Activated CD4-positive, alpha-beta T cell treated with anti-CD3 and anti-CD28 coated beads for 36 hours (primary cell): ENCODE measurements at places on chromosomes 3 and 15. TPM values are rescaled to one million over a fixed set of nuclear protein-coding genes. Genes with fewer than 3 reads are reported as not detected.

DNA sequence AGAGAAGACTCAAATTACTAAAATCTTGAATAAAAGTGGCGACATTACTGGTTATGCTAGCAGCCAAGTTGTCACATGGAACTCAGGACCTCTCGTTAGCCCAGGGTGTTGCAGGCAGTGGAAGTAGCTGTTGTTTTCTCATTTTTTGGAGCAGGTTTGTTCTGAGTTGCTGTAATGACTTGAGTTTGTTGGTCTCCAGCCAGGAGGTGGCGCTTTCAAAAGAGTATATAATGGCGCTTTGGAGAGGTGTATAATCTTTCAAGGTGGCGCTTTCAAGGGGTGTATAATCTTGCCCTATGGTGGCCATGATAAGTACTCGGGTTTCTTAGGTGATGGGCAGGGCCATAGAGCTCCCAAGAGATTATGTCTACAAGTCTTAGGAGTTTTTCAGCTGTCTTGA is 632.7 kb downstream of the NTRK3 start:
- peak; percentile 20 for DNase-seq

DNA sequence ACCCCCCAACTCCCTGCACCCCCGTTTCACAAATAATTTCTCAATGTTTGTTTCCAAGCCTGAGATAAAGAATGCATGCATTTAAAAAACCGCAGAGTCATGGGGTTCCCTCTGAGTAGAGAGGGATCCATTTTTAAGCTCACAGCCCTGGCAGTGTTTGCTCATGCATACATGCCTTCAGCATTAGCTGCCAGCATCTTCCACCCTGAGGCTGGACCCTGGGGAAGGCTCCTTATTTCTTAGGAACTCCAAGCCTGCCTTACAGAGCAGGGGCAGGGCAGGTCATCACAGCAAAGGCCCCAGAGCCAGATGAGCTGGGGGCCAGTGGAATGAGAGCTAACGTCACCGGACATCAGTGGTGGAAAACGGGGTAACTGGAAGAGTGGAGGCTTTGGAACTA is 31.3 kb downstream of the TLE3 start:
- no peak for DNase-seq

- DNase-seq = no peak
Observed at GRCh38 chr3:9107738-9108137, 141.7 kb downstream of the SRGAP3 start.

DNA sequence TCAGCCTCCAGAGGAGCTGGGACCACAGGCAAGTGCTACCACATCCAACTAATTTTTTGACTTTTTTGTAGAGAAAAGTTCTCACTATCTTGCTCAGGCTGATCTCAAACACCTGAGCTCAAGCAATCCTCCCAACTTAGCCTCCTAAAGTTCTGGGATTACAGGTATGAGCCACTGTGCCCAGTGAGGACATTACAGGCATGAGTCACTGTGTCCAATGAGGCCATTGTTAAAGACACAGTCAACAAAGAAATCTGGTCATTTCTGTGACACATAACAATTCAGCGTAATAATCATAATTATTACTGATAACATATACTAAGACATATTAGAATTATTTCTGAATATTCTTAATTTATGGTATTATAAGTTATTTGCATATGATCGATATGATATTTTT is 463.4 kb upstream of the NDN start:
- DNase-seq = no peak

GOLGA6L10 gene
- 1.6 TPM for total RNA-seq

GRCh38 chr3:60884005-60884404 is 367.2 kb downstream of the FHIT start:
- DNase-seq = no peak

DNA sequence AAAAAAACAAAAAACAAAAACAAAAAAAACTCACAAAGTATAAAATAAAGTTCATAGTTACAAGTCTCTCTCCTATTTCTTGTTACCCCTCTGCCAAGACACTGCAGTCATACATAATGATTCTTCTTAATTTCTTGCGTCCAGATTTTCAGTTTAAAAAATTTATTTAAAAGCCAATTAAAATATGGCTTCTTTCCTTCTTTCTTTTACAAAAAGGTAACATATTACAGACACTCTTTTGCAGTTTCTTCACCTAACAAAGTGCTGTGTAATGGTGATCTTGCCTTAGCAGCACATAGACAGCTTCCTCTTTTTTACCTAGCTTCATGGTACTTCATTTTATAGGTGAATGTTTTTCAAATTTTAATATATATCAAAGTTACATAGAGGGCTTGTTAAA is 136.1 kb upstream of the SGO1 start:
- no peak for DNase-seq

DNA sequence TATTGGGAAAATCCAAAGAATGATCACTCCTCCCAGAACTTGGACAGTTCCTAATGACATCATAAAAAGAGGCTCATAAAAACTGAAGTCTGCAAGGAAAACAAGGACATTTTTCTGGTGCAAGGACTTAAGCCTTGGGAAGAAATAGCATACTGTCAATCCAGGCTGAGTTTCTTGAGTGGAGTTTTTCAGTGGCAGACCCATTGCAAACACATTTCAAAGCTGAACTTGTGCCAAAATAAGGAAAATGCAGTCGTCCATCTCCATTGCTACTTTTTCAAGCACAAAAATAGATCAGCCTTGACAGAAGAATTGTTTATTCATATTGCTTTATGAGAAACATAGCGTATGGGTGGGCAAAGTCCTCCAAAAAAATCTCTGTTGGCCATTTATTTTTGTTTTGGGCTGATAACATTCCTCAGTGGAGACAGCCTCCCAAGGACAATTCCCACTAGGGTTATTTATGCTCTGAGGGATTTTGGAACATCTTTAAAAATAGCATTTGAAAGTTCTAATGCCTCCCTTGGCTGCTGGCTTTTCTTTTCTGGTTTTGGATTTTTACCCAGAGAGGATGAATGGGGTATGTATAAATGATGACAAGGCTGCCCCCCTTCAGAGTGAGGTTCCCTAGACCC is 220.0 kb downstream of the CADPS start:
- DNase-seq = no peak

DNA sequence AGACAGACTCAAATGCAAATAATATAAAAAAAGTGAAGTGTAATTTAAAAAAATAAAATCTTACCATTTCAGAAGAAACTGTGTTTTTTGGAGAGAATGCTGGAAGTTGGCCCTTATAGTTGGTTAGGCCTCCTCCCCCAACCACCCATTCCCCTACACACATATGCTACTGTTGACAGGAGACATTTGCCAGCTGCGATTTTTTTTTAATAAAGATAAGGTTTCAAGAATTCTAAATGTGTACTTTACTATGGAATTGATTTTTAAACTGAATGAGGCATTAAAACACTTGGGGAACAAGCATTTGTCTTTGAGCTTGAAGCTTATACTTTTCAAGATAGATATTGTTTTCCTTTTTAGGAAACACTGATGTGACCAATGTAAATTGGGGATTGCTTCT is 4.4 kb upstream of the SSR3 start:
- no peak for DNase-seq

- no peak for DNase-seq
Observed at GRCh38 chr3:15531346-15531745, 9.8 kb upstream of the COLQ start.

GRCh38 chr15:62521396-62521795 is 356.3 kb upstream of the C2CD4B start:
- no peak for DNase-seq

AHSG gene
- not detected for total RNA-seq

- peak; percentile 62 for DNase-seq
Observed at GRCh38 chr15:55588070-55588814, at the start of gene PYGO1. Gene PYGO1 (minus strand): TSS chr15:55588345. CDS start chr15:55587883, 462 bp downstream.

GRCh38 chr15:101550124-101550523 is 60.6 kb upstream of the PCSK6 start:
- DNase-seq = no peak

DNA sequence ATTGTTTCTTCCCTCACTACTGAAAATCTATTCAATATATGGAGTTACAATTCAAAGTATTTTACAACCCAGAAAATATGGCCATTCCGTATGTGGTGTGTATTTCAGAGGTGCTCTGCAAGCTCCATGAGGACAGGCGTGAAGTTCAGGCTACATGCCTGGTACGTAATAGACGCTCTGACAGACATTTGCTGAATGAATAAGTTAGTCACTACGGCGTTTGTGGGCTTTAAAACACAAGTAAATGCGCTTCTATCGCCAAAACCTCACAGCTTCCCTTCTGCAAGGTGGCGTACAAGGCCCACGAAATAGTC is 701 bp upstream of the TIPARP start:
- DNase-seq = no peak

DNA sequence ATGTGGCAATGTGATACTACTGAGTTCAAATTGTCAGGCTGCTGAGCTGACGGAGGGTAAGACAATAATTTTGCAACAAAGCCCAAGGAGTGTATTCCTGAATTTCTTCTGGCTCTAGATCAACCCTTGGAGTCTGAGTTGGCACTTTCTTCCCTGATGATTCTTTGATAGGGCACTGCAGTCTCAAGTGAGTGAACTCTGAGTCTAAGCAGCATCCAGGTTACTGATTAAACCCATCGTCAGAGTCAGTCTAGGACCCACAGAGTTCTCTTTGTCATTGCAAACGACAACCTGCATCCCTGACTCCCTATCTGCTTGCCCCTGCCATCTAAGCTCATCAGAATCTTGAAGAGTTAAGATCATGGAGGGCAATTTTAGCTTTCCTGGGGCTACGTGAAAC is 58.6 kb downstream of the MME start:
- no peak for DNase-seq

DNA sequence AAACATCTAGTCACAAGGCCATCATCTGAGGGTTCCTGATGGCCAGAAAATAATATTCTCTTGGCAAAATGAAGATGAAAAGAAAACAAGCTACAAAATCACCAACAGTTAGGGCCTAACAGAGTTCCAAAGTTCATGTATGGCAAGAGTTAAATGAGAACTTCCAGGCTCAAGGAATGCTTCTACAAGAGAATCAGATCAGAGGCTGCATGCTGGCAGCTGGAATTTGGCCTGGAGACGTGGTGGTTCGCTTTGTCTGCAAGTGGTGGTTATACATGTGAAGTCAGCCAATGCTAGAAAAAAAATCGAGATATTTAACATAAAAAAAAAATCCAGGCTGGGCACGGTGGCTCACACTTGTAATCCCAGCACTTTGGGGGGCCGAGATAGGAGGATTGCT is 5.6 kb downstream of the SIAH2 start:
- no peak for DNase-seq

ARL14 gene
- total RNA-seq = not detected

BCL2A1 gene
- total RNA-seq = 103 TPM

- no peak for DNase-seq
Observed at GRCh38 chr15:41671656-41672648, 11.7 kb downstream of the MGA start.

DNA sequence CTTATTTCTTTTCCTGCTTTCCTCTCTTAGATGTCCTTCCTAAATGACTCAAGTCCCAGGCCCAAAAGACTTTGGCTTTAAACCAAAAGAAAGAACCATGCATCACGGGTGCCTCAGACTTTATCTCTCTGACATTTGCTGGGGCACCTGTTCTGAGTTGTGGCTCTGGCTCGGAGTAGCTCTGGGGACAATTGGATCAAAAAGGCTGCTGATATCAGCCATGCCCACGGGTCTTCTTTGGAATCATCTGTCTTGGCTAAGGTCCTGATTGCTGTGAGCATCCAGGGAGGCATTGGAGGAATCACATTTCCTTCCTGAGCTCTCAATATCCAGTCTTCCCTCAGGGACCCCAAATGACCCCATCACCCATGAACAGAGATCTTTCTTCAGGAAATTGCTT is 59.9 kb downstream of the CLSTN2 start:
- no peak for DNase-seq

DAZL gene
- not detected for total RNA-seq

- DNase-seq = no peak
Observed at GRCh38 chr3:101458387-101458786, 54.6 kb downstream of the SENP7 start.

GRCh38 chr3:126927846-126928245 is 55.1 kb upstream of the PLXNA1 start:
- DNase-seq = no peak

- DNase-seq = peak; percentile 40
Observed at GRCh38 chr15:83365370-83365938, 81.0 kb upstream of the BNC1 start.

GRCh38 chr3:149900322-149900721 is 70.4 kb downstream of the PFN2 start:
- no peak for DNase-seq

SERPINI2 gene
- not detected for total RNA-seq

GRCh38 chr3:120645083-120645845 is 36.8 kb downstream of the HGD start:
- DNase-seq = no peak

DNA sequence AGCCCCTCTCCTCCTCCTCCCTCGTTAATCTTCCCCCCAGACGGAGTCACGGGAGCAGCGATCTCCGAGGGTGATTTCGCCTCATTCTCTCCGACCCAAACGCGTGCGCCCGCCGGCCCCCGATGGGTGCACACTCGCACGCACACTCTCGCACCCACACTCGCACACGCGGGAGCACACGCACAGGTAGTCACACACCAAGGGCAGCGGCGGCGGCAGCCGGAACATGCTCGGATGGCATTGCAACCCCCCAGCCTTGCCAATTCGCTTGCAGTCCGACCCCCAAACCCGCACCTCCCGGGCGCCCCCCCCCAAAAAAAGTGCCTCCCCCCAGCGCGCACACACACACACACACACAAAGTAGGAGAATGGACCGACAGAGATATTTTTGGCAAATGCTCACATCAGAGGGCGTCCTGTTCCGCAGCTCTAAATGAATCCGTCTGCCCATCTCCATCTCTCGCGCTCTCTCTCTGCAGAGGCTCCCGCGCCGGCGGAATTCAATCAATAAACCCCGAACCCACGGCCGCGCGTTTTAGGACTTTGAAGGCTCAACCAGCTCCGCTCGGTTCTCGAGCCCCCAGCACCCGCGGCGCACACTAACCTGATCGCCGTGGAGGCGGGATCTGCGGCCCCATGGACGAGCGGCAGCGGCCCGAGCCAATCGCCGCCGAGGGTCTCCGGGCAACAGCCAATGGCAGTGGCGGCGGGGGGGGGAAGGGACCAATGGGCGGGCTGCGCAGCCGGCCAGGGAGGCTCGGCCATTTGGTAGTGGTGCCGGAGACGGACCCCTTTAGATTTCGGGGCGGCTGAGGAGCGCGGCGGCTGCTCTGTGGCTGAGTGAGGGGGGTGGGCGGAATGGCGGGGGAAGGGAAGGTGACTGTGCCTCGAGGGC is at the start of gene ANP32A:
Gene ANP32A (minus strand): TSS at position 601 of the 895 bp plus-strand sequence. CDS start 144 bp downstream, at position 457.
- peak; percentile 98 for DNase-seq

ANKRD63 gene
- total RNA-seq = not detected

DNA sequence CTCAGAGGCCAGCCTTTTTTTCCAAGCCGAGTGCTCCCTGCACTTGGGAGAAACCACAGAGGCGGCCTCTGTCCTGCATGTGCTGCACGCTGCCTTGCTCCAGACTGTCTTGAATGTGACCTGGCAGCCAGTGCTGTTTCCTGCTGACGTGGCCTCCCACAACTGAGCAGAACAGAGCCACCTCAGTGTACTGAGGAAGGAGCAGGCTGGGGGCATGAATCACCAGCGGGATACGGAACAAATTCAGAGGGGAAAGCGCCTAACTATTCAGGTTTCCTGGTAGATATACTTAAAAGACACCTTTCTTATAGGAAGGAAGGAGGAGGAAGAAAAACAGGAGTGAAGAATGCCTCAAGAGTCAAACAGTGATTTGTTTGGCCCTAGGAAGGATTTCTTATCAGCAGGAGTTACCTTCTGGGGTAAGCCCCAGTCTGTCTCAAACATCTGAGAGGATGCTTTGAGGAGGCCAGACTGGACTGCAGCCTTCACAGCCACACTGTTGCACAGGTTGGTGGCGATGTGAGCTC is 114.0 kb downstream of the FNDC3B start:
- peak; percentile 72 for DNase-seq
